Type B pancreatic cell (in vitro differentiated cells): ENCODE measurements at places on chromosomes 7 and 10.

- DNase-seq: no peak
Measured at GRCh38 chr10:99535764-99536337, 3.1 kb downstream of the NKX2-3 start.

- no peak for DNase-seq
Measured at GRCh38 chr10:77500754-77501151, 136.9 kb downstream of the KCNMA1 start.

- DNase-seq: no peak
Measured at GRCh38 chr10:119849031-119849789, 23.4 kb downstream of the MCMBP start.

- DNase-seq: no peak
Measured at GRCh38 chr7:51263631-51264484, 52.8 kb downstream of the COBL start.

GRCh38 chr7:149209518-149210269 is 14.3 kb downstream of the ZNF282 start:
- no peak for DNase-seq

DNA sequence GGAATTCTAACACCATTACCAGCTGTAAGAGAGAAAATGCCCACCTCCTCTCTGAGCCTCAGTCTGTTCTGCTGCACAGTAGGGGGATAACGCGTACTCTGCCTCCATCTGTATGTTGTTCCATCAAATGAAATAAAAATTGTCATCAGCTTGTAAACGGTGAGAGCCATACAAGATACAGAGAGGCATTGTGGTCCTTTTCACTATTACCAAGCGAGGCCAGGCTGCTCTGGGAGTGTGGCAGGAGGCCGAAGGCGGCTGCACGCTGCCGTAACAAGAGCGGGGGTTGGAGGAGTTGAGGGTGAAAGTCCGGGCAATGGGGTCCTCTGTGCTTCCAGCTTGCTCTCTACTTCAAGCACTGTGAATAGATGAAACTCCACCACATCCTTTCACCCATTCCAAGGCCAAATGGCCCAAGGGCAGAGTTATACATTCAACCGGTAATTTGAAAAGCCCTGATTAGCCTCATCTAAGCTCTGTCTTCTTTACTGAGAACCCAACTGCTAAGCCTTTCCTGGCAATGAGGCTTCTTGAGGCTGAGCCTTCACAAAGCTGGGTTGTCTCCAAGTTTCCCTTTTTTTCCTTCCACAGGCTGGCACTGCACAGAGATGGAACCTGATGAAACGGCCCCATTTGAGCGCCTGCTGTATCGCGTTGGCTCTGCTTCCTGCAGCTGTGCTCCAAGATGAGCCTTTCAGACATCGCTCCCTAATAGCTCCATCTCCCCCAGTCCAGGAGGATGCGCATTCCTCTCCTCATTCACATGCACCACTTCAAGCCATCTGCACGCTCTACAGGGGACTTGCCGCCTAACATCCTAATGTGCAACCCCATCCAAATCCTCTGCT is 47.2 kb downstream of the PYROXD2 start:
- DNase-seq: no peak

GRCh38 chr10:72171175-72171630 is 44.6 kb upstream of the ANAPC16 start:
- DNase-seq: no peak

- no peak for DNase-seq
Measured at GRCh38 chr10:29767968-29768367, 133.2 kb upstream of the SVIL start.

DNA sequence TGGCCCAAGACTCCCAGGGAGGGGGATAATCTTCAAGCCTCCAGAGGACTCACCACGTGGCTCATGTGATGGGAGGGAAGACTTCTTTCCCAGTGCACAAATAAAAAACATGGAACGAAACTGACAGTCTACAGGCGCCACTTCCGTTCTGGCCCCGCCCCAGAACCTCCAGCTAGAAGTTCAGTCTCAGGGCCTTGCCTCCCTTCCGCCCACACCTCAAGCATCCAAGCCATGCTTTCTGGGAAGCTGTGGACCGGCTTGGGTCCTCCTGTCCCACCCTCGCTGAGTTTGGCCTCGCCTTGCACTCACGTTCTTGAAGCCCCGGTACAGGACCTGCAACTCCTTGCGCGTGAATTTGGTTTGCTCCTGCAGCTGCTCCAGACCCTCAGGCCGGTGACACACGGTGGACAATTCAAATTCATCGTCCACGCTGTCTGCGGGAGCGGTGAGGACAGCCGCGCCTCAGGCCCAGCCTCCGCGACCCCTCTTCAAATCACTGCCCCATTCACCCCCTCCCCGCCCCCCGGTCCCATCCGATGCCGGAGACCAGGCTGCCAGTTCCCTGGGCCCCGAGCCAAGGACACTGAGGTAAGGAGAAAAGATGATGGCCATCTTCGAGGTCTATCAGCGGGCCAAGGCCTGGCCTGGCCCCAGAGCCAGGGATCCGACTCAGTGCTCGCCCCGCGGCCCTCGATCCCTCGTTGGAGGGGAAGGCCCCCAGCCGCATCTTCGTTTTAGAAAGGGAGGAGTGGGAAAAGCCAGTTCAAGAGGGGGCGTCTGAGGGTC is 10.7 kb upstream of the OGA start:
- no peak for DNase-seq

- no peak for DNase-seq
Measured at GRCh38 chr10:99337311-99337811, 8.2 kb downstream of the CNNM1 start.

GRCh38 chr10:52566471-52567246 is 205.9 kb downstream of the MBL2 start:
- no peak for DNase-seq

DNA sequence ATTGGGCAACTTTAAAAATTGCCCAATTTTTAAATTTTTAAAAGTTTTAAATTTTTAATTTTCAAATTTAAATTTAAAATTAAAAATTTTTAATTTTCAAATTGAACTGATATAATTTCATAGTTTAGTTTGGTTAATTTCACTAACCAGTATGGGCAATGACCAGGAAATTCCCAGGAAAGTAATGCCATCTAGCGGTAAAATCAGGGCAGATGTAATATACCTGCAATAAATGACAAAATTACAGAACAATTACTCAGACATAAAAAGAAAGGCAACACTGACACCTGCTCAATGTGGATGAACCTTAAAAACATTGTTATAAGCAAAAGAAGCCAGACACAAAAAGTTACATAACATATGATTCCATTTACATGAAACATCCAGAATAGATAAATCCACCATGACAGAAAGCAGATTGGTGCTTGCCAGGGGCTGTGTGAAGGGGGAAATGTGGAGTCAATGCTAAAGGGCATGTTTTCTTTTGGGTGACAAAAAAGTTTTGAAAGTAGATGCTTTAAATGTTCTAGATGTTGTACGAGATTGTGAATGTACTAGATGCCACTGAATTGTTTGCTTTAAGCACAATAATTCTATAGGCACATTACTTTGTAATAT is 28.6 kb upstream of the SLC16A12 start:
- DNase-seq: no peak

DNA sequence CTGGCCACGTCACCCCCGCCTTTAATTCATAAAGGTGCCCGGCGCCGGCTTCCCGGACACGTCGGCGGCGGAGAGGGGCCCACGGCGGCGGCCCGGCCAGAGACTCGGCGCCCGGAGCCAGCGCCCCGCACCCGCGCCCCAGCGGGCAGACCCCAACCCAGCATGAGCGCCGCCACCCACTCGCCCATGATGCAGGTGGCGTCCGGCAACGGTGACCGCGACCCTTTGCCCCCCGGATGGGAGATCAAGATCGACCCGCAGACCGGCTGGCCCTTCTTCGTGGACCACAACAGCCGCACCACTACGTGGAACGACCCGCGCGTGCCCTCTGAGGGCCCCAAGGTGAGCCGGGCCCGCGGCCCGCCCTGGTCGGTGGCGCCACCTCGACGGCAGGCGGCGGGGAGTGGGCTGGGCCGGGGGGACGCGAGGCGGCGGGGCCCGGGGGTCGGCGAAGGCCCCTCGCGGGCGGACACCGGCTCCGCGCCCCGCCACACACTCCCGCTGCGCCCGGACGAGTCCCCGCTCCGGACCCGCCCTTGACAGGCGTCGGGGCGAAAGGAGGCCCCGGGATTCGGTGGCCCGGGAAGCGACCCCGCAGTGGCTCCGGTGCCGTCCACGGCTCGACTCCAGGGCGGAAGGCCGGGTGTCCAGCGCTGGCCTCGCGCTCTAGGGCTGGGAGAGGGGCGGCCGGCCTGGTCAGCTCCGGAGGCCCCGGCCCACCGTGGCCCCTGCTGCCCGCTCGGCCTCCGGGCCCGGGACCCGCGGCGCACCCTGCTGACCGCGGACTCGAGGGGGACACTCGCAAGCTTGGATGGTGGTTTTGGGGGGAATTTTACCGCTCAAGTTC is 557 bp downstream of the BAG3 start:
- DNase-seq: no peak

GRCh38 chr7:151087245-151088018 is 1.2 kb downstream of the AGAP3 start:
- DNase-seq: no peak

GRCh38 chr7:27925573-27926201 is 185.7 kb downstream of the TAX1BP1 start:
- no peak for DNase-seq

GRCh38 chr7:130272381-130273080 is 5.9 kb downstream of the CPA2 start:
- no peak for DNase-seq

GRCh38 chr7:107138696-107139420 is 29.9 kb upstream of the HBP1 start:
- DNase-seq: no peak

- DNase-seq: no peak
Measured at GRCh38 chr7:122764902-122765301, 62.2 kb upstream of the RNF148 start.

GRCh38 chr10:325282-325681 is 190.0 kb downstream of the ZMYND11 start:
- DNase-seq: no peak

- no peak for DNase-seq
Measured at GRCh38 chr10:78283069-78283682, 249.5 kb downstream of the RPS24 start.
